ENCODE measurements at places on chromosomes 6 and 20. TPM values are rescaled to one million over a fixed set of nuclear protein-coding genes. Genes with fewer than 3 reads are reported as not detected.

- DNase-seq: no peak
These were observed 15.0 kb downstream of the RWDD1 start for GRCh38 chr6:116586276-116586675.

DNA sequence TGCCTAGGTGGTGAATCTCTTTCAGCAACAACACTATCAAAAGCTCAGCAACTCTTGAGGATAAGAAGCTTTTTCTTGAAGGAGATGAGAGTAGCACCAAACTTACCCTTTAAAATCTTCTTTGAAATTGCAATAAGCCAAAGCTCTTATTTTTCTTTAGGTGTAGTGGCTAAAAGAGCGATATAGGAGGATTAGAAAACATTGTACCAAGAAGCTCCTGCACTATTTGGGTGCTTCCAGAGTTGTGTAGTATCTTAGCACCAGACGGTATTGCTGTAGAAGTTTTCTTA, 1.2 kb downstream of the FUT9 start:
- DNase-seq: no peak

GRCh38 chr6:169854813-169855212, 103.4 kb downstream of the ERMARD start:
- no peak for DNase-seq

The NKAPL gene
- total RNA-seq: not detected

The SEMG1 gene
- total RNA-seq: not detected

GRCh38 chr6:100452998-100453397, 11.7 kb downstream of the SIM1 start:
- no peak for DNase-seq

Measured in Daoy (cell line).